ENCODE measurements at places on chromosomes 6 and 20.

DNA sequence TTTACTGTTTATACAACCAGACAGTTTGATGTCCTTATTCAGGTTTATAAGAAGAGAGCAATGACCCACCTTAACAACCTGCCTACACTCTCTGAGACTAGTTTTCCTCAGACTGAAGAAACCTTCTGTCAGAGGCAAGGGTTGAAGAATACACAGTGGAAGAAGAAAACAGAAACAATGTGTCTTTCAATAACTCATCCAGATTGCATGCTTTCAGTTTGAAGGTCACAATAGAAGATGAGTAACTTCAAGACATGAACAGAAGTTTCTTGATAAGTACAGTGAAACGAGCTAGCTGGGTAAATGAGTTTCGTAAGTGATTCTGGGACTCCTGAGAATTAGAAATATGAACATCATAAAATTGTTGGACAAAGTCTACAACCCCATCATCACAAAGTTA is 141.7 kb downstream of the STXBP5 start:
- no peak for DNase-seq

DNA sequence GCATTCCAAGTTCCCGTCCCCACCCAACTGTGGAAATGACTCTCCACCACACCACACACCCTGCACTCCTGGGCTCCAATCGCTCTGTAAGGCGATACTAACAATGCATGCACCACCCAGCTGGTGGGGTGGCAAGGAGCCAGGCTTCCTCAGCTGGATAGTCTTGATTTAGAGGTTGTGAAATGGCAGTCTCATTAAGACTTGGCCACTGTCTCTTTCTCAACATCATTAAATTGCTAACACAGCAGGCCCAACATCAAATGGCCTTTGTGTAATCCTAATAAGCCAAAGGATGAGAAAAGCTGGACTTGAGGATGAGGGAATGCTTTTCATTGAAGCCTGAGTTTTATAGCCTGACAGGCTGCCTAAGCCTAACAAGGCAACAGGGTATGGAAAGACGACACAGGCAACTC is 223.7 kb downstream of the GMDS start:
- peak; percentile 78 for DNase-seq

- no peak for DNase-seq
Observed at GRCh38 chr6:74925683-74926082, 280.2 kb downstream of the COL12A1 start.

DNA sequence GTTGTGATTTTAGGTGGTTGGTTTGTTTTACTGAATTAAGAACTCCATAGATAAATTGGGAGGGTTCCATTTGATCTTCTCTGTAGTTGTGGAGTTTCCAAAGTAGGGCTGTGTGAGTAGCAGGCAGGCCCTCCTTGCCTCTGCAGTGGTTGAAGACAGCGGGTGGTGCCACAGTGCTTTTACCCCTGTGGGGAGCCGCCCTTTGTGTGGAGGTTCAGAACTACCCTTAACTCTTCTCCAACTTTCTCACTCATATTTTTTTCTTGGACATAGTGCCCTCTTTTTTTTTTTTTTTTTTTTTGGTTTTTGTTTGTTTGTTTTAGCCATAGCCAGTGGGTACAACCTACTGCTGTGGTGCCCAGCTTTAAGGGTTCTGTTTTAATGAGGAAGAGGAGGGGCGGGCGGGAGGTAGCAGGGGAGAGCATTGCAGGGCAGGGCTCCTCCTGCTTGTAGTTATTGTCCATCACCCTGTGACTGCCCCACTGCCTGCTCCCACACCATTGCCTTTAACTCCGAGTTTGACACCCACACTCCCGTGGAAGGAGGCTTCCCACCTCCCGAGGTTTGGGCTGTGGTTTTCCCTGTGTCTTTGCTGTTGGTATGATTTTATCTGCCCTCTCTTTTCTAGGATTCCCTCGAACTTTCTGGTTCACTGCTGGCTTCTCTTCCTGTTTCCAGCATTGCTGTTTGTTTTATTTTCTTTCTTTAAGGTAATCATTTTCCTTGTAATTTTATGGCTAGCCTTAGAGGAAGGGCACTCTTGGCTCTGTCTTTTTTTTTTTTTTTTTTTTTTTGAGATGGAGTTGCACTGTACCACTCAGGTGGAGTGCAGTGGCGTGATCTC is 50.7 kb downstream of the TIAM2 start:
- no peak for DNase-seq

DNA sequence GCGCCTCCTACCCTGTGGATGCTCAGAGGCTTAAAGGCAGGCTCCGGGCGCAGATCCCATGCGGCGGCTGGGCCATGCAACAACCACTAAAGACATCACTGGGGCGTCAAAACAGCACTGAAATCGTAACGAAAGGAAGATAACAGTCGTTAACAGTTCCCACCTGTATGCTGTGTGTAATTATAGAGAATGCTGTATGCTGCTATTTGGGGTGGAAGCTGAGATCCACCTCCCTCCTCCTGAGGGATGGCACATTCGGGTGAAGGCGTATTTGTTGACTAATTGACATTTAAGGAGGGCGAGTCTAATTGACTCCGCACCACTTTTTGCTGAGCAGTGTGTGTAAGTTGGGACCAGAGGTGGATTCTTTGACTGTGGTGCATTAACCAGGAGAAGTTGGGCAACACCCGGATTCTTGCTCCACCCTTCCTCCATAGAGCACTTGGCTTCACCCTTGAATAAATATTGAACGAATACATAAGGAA is 687 bp downstream of the SLC35A1 start:
- peak; percentile 67 for DNase-seq
